Activated naive CD8-positive, alpha-beta T cell treated with anti-CD3 and anti-CD28 coated beads for 36 hours (primary cell): ENCODE measurements at places on chromosomes 12 and 14.

- no peak for DNase-seq
Measured at GRCh38 chr12:58138424-58138823, 197.1 kb downstream of the ATP23 start.

DNA sequence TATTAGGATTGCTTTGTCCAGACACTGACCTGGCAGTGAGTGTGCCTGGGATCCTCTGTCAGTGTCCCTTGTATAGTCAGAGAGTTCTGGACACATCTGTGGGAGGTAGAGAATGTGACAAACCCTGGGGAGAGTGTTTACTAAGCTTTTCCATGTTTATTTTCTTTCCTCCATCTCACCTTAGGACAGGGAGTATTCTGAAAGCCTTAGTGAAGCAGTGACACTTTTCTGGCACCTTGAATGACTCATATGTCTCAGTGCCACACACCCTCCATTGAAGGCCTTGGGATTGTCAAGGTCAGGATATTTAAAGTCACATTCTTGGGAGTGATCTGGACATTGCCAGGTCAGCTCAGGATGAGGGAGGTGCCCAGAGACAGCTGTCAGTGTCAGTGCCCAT lies 34.9 kb upstream of the CTDSP2 start:
- DNase-seq: no peak

GRCh38 chr14:81162941-81163340 lies 57.8 kb downstream of the GTF2A1 start:
- DNase-seq: no peak

- DNase-seq: peak; percentile 66
Measured at GRCh38 chr14:92613008-92613658, 99.6 kb downstream of the RIN3 start.

DNA sequence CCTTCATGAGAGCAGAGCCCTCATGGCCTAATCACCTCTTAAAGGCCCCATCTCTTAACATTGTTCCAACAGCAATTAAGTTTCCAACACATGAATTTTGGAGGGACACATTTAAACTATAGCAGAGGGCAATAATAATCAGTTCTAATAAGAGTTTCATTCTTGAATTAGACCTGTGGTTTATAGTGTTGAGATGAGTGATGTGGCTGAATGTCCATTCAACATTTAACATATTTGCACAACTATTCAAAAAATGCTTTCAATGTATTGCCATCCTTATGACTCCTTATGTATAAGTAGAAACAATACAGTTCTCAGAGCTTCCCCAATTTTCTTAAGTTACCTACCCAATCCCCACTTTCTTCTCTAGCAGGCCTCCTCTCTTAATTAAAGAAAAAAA lies 21.5 kb downstream of the KLHL28 start:
- no peak for DNase-seq

DNA sequence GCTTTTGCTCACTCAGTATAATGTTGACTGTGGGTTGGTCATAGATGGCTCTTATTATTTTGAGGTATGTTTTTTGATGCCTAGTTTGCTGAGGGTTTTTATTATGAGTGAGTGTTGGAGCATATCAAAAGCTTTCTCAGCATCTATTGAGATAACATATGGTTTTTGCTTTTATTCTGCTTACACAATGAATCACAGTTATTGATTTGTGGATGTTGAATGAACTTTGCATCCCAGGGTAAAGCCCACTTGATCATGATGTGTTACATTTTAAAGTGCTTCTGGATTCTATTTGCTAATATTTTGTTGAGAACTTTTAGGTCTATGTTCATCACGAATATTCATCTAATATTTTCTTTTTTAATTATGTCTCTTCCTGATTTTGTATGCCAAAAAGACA lies 1260.3 kb downstream of the TMEM121 start:
- DNase-seq: no peak

- DNase-seq: no peak
Measured at GRCh38 chr12:51076236-51076930, 7.0 kb downstream of the CSRNP2 start.

GRCh38 chr14:89572596-89573398 lies 155.8 kb upstream of the FOXN3 start:
- DNase-seq: no peak

DNA sequence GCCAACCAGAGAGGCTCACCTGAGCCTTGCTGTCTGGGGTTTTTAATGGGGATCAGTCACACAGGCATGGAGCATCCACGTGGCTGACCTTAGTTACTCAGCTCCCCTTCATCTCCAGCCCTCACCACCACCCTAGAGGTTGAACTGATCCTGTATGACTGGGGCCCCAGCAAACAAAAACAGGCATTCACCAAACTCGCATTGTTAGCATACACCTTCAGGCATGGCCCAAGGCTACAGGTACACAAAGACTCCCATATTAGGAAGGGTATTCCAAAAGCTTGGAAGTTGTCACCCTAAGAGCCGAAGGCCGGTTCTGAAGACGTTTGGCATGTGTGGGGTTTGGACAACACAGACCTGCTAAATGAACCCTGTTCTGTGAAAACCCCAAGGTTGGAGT lies 10.0 kb downstream of the DNAH10 start:
- DNase-seq: no peak

GRCh38 chr14:47149326-47149725 lies 497.7 kb upstream of the RPL10L start:
- DNase-seq: no peak

DNA sequence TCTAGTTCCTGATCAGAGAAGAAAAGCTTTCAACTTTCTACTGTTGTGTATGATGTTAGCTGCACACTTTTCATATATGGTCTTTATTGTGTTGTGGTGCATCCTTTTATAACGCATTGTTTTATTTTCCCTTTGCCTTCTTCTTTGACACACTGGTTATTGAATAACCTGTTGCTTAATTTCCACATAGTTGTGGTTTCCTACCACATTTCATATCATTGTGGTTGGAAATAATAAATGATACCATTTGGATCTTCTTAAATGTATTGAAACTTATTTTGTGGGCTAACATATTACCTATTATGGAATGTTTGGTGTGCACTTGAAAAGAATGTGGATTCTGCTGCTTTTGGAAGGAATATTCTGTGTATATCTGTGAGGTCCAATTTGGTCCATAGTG lies 64.9 kb downstream of the GPHN start:
- DNase-seq: no peak
